Sigmoid colon (tissue), 7 donors: ENCODE measurements at places on chromosomes 13 and 19. TPM values are rescaled to one million over a fixed set of nuclear protein-coding genes. Genes with fewer than 3 reads are reported as not detected.

DNA sequence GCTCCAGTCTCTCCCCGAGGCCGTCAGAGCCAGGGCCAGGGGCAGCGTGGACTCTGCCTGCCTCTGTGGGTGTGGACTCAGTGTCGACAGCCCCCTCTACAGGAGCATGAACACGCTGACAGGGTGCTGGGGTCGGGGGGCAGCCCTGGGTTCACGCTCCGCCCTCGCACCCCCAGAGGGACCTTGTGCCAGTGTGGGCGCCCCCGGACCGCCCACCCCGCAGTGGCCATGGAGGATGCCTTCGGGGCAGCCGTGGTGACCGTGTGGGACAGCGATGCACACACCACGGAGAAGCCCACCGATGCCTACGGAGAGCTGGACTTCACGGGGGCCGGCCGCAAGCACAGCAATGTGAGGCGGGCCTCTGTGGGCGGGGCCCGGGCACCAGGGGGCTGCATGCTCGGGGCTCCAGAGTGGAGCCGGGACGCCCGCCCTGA, 8.3 kb downstream of the TRPM4 start:
- no peak for DNase-seq

GRCh38 chr19:1258163-1258492, 9.7 kb downstream of the MIDN start:
- no peak for DNase-seq

- no peak for DNase-seq
These were observed 6.0 kb upstream of the CCNP start for GRCh38 chr19:40232479-40232878.

Gene GPR12
- total RNA-seq, result 0.16 TPM

Gene FCER2
- 0.55 TPM for total RNA-seq
